Stimulated activated CD4-positive, alpha-beta T cell treated with anti-CD3 and anti-CD28 coated beads, Interleukin-4, amount 100 ng/mL, for 1 hour (primary cell): ENCODE measurements at places on chromosomes 1 and 21.
A peak's percentile ranks its signal among the peaks of the same experiment; 100 is the strongest.

DNA sequence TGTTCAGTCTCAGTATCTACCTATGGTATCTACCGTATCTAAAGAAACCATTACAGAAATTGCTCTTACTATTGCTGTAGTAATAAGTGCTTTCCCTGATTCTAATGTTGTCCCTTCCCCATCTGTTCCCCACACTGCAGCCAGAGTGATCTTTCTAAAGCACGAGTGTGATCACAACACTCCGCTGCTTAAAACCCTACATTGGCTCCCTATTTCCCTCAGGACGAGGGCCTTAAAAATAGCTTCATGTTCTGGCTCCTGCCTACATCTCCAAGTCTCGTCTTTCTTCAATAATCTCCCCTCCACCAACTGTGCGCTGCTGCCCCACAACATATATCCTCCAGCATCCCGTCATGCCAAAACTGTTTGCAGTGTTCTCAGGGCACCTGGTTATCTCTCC, 150.6 kb downstream of the SDCCAG8 start:
- DNase-seq, result no peak

- DNase-seq, result no peak
These were observed 56.7 kb upstream of the ZC3H11B start for GRCh38 chr1:219669556-219669955.

- DNase-seq, result no peak
These were observed 1187.4 kb upstream of the NCAM2 start for GRCh38 chr21:19810779-19811178.

DNA sequence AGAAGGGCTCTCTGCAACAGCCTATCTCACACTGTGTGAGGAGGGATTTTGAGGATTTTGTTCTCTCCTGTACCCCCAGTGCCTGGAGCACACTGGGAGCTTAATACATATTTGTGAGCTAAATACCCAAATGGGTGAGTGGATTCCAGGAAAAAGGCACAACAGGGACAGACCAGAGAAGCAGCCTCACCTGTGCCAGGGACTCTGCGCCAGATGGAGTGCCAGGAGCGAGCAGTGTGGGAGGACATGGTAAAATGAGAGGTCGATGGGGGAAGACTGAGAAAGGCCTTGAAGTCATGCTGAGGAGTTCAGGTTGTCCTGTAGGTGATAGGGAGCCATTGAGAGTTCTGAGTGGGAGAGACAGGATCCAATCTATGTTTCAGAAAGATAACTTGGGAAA, 11.0 kb upstream of the KCNA2 start:
- DNase-seq, result no peak

- no peak for DNase-seq
These were observed 83.2 kb downstream of the RPE65 start for GRCh38 chr1:68366572-68366971.

DNA sequence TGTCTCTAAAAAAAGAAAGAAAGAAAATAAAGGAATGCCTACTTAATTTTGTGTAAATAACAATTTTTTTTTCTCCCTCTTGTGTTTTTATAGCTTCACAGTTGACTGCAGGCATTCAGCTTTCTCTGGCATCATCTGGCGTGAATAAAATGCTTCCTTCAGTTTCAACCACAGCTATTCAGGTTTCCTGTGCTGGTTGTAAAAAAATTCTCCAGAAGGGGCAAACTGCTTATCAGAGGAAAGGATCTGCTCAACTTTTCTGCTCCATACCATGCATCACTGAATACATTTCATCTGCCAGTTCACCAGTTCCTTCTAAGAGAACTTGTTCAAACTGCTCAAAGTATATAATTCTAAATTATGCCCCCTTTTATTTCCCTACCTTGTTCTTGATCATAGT, 18.0 kb downstream of the ZMYM1 start:
- DNase-seq, result no peak

GRCh38 chr1:112754116-112754628, 39.0 kb upstream of the PPM1J start:
- no peak for DNase-seq

GRCh38 chr1:33342041-33342723, 21.3 kb upstream of the A3GALT2 start:
- DNase-seq, result no peak

GRCh38 chr21:26554365-26554764, 18.7 kb downstream of the CYYR1 start:
- no peak for DNase-seq

DNA sequence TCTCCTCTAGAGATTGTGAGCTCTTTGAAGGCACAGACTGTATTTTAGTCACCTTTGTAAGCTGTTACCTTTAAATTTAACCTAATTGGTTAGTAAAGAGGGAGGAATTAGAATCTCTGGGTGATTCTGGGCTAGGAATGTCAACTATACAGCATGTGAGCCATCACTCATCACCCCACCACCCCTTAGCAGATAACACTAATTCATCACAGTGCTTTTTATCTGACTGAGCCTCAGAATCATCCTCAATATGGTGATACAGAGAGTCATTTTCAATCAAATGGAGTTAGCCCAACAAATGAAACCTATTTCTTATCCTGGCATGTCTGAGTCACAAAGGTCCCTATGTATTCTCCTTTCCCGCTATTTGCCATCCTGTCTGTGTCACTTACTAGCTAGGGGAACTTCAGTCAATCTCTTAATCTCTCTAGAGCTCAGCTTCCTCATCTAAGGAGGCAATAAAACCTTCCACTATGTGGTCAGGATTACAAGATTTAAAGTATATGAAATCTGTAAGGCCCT, 13.3 kb downstream of the KCNJ10 start:
- DNase-seq, result no peak

DNA sequence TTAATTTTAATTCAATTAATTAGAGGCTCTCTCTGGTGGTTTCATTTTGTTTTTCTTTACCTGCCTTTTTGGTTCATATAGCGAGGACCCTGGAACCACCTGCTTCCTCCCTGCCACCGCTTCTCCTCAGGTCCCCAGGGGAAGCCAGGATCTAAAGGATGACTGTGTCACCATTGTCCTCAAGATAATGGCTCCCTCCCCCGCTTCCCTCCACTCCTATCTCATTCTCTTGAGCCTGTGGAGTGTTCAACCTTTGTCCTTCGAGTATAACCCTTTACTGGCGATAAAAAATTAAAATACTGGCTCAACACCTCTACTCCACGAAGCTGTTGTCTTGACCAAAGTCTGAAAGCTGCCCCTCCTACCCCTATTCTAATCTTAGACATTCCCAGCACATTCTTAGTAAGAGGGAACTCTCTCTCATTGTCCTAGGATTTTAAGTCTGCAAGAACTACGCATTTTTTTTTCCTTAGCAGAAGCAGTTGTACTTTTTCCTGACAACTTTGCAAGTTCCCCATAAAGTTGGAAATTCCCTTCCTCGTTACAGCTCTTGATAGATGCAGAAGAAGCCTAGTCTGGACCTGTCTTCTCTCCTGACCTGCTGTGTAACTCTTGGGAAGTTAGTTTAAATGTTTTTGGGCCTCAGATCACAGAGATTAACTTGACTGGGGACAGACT, 12.6 kb upstream of the MAPKAPK2 start:
- no peak for DNase-seq

GRCh38 chr1:156477526-156478249, 22.9 kb downstream of the MEF2D start:
- DNase-seq, result no peak

DNA sequence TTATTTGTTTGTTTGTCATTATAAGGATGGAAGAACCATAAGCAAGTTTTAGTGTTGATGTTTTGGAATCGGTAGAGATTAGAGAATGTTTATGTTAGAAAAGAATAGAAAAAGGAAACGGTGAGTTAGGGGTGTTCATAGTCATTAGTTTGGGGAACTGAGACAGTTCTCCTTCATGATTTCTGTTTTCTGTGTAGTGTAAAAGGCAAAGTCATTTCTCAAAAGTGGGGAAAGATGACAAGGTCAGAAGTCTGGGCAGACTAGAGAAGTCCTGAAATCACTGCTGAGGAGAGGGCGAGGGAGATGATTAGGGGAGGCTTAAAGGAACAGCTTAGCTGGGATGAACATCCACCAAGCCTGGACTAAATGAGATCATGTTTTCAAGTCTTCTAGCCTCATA, 498.9 kb downstream of the TTLL7 start:
- no peak for DNase-seq

GRCh38 chr1:87436534-87436933, 107.9 kb downstream of the LMO4 start:
- no peak for DNase-seq

DNA sequence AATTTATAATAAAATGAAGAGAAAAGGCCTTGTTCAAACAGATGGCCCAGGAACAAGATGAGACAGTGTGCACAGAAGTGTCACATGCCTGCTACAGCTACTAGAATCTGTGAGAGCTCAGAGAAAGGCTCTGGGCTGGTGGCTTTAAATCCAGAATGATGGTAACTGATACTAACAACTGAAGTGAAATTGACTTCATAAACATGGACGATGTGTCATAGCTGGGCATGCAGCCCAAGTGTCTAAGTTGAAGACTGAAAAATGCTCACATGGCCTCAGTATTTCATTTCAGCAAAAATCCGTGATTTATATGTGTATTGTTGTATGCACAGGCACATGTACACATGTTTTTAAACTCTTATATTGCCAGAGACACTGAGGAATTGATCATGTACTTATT, 208.3 kb upstream of the RUNX1 start:
- DNase-seq, result no peak

DNA sequence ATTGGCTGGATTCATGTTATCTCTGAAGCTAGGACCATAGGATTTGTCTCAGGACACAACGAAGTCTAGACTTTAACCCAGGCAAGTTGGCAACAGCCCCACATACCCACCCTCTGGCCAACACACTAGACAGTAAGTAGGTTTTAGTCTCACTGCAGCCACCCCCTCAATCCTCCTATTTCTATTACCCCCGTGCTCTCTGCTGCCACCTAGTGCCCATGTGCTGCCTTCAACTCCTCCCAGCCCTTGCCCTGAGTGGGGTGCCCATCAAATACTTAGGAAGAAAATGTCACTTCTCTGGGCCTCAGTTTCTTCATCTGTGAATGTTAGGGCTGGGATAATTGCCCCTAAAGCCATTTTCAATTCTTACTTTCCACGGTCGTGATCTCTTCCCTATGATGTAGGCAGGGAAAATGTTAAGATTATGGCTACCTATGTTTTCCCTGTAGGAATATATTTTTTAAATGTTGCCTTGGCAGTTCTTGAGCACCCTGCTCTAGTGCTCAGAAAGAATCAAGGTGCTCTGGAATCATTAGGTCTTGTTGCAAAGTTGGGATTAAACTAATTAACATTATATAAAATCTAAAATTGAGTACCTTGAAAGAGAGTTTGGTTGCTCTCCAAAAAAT, 213.0 kb downstream of the LMX1A start:
- peak; percentile 19 for DNase-seq

DNA sequence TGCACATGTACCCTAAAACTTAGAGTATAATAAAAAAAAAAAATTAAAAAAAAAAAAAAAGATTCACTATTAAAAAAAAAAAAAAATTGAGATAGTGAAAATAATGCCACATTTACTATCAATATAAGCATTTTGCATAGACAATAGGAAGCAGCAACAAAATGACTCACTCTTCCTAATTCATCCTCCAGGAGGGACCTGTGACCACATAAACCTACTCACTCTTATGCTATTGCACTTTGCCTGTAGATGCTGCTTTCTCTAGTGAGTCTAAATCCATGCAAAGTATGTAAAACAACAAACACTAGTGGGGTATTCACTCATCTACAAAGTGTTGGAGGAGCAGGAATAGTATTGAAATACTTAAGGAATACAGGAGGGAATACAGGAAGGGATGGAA, 2.9 kb downstream of the OR10J5 start:
- DNase-seq, result no peak

- no peak for DNase-seq
These were observed 276.3 kb upstream of the PTBP2 start for GRCh38 chr1:96445302-96445701.

DNA sequence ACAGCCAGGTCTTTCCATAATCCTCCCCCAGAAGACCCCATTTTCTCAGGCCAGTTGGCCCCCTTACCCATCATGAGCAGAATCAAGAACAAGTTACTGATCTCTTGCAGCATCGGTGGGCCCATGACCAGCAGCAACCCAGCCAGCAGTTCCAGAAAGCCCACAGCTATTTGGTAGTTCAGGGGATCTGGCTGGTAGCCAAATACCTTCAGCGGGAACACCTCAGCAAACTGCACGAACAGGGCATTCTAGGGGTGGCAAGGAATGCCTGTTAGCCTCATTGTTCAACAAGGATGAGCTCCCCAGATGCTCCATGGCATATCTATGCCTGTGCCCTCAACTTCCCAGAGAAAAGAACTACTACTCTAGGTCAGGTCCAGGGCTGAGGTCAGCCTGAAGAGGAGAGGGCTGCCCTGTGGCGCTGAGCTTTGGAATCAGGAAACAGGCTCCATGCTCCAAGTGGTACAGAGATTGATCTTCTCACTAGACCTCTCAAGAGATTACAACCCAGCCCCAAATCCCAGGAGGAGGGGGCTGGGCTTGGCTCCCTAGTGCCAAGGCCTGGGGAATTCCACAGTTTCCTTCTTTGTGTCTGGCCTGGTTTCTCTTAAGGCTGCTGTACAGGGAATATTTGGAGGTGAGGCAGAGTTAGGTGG, 1.3 kb downstream of the TMEM35B start:
- DNase-seq, result no peak

GRCh38 chr1:23453455-23454000, 29.0 kb upstream of the TCEA3 start:
- DNase-seq, result no peak
